Thyroid gland (tissue), 4 donors: ENCODE measurements at places on chromosomes 7 and 10. TPM values are rescaled to one million over a fixed set of nuclear protein-coding genes. Genes with fewer than 3 reads are reported as not detected.

RADIL gene
- total RNA-seq = 11.1 TPM

PKD1L1 gene
- total RNA-seq = under 0.01 TPM

AOC1 gene
- not detected for total RNA-seq

GRM3 gene
- not detected for total RNA-seq

PAX4 gene
- not detected for total RNA-seq

PNLIP gene
- not detected for total RNA-seq

C10orf105 gene
- total RNA-seq = not detected

CTNNA3 gene
- 0.13 TPM for total RNA-seq

DLD gene
- 108 TPM for total RNA-seq

CPEB3 gene
- total RNA-seq = 12.8 TPM

- DNase-seq = no peak
Observed at GRCh38 chr7:39594988-39595620, 28.3 kb upstream of the RALA start.

DNA sequence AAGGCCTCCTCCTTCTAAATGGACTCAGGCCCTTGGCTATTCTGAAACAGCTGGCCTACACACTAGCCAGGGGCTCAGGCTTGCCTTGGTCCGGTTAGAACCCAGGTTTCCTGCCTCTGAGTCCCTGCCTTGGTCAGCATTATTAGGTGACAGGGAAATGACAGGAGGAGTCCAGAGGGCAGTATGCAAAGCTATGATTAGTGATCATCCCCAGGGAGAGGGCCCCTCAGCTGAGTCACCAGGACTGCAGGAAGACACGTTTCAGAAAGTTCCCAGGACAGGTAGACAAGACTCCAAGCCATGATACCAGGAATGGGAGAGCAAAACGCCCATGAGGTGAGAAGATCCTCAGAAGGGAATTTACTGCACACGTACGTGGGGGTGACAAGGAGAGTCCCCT, 301.1 kb upstream of the COBL start:
- DNase-seq = no peak

- no peak for DNase-seq
Observed at GRCh38 chr7:14419531-14419930, 430.1 kb upstream of the ETV1 start.

GRCh38 chr10:30045961-30046360, 13.4 kb downstream of the JCAD start:
- DNase-seq = no peak

GRCh38 chr10:4344492-4344994, 481.5 kb upstream of the AKR1E2 start:
- peak; percentile 21 for DNase-seq

GRCh38 chr7:80721883-80722615, 83.6 kb downstream of the CD36 start:
- DNase-seq = no peak

DNA sequence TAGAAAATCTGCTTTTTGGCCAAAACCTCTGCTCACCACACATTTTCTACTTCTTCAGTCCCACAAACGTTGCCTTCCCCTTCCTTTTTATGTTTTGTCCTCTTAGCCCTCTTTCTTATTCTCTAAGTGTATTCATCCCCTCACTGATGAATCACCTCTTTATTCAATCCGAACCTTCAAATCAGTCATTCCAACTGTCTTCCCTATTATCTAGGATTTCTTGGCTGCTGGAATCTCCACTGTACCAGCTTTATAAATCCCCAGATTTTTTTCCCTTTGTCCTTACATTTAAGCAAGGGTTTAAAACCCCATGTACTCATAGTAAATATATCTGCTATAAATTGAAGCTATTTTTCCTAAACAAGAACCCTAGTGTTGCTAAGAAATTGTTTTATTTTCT, 176.9 kb downstream of the SEMA3A start:
- no peak for DNase-seq

GRCh38 chr7:44161371-44161770, 20.2 kb upstream of the MYL7 start:
- DNase-seq = no peak

- no peak for DNase-seq
Observed at GRCh38 chr7:149825567-149826343, 12.4 kb upstream of the ZNF862 start.

- DNase-seq = no peak
Observed at GRCh38 chr7:152862856-152863255, 103.3 kb downstream of the ACTR3B start.

DNA sequence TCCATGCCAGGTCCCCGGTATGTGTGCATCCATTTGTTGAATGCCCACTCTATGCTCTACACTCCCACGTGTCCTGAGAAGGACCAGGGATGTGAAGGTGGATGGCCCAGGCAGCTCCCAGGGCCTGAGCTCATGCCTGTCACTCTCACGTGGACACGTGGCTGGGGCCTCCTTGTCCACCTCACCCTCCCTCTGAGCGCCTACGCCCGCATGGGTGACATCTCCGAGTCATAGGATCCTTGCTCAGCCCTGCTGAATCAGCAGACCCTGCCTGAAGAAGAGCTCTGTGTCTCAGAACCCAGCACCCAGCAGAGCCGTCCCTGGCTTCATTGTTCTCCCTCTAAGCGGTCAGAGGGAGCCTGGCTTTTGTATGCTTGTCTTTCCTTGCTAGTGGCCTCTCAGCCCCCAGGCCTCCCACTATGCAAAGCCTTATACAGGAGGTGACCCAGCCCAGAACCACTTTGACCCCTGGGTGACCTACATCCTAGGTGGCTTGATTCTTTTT, 107.9 kb upstream of the PPIF start:
- no peak for DNase-seq

- no peak for DNase-seq
Observed at GRCh38 chr10:36003031-36003600, 361.0 kb upstream of the FZD8 start.

DNA sequence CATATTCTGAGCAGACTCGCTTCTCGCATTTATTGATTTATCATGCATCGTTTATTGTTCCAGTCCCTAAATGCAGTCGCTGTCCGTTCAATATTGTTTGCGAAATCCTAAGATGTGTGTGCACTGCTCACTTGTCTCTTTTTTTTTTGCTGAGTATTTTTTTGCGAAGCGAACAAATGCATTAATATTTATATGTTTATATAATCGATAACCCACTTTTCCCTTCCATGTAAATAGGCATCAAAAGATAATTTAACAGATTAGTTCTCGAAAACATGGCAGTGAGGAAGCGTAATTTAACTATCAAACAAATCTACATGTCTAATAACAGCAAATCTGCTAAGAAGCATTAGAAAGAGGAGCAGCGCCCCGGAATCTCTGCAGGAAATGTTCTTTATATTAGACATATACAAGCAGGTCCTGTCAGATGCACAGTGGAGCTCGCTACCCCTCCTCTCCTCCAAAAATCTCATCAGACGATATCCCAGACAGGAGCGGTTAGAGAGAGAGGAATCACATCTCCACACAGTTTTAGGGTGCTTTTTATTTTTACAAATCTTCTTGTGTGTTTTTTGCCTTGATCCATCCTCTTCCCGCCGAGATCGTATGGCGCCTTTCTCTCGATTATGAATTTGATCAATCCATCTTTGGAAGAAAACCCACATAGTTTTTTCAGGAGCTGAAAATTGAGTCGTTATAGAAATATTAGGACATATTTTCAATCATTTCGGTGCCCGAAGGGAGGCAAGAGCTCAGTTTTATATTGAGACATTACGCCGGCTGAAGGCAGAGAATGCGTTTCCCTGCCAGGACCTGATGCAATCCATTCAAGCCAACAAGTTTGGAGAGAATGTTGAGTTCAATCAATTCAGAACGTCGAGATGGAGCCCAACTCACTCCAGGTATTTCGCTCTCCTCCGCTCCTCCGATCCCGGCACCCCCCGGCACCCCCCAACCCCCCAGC, at the start of gene ARID5B:
ARID5B (plus strand) TSS at position 871 of the 964 bp plus-strand sequence; CDS start at position 882, 11 bp downstream.
- peak; percentile 41 for DNase-seq

DNA sequence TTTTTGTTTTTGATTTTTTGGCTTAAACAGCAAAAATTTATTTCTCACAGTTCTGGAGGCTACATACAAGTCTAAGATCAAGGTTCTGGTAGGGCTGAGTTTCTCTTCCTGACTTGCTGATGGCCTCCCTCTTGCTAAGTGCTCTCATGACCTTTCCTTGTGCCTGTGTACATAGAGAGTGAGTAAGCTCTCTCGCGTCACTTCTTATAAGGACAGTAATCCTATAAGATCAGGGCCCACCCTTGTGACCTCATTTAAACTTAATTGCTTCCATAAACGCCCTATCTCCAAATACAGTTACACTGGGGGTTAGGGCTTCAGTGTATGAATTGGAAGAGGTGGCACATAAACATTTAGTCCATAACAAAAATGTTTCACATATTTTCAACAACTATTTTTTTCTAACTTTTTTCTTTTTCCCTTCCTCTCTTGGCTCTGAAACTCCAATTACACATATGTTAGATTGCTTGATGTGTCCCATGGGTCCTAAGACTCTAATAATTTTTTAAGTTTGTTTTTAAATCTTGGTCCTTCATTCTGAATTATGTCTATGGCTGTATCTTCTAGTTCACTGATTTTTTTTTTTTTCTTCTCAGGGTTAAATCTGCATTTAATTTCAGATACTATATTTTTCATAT, 149.8 kb downstream of the HBP1 start:
- no peak for DNase-seq

GRCh38 chr7:24812305-24812945, 55.2 kb upstream of the GSDME start:
- peak; percentile 75 for DNase-seq

GRCh38 chr10:109405338-109405737, 518.0 kb downstream of the XPNPEP1 start:
- no peak for DNase-seq
